Sigmoid colon (tissue), 7 donors: ENCODE measurements at places on chromosomes 6 and 20. TPM values are rescaled to one million over a fixed set of nuclear protein-coding genes. Genes with fewer than 3 reads are reported as not detected.
A peak's percentile ranks its signal among the peaks of the same experiment; 100 is the strongest.

- no peak for DNase-seq
- no peaks in the 10 kb centered on the region for H3K36me3 ChIP-seq
- no peaks in the 10 kb centered on the region for H3K4me1 ChIP-seq
- H3K27me3 ChIP-seq: no peaks in the 10 kb centered on the region
These were observed 237.1 kb upstream of the OPRM1 start for GRCh38 chr6:153801917-153802316.

- no peaks in the 10 kb centered on the region for H3K36me3 ChIP-seq
- peak overlapping the region; percentile 3 for H3K27ac ChIP-seq
- no peak for DNase-seq
- H3K4me1 ChIP-seq: peaks cover 19% of the 10 kb centered on the region
- no peaks in the 10 kb centered on the region for H3K27me3 ChIP-seq
These were observed 114.7 kb upstream of the ZNF217 start for GRCh38 chr20:53708129-53708968.

DNA sequence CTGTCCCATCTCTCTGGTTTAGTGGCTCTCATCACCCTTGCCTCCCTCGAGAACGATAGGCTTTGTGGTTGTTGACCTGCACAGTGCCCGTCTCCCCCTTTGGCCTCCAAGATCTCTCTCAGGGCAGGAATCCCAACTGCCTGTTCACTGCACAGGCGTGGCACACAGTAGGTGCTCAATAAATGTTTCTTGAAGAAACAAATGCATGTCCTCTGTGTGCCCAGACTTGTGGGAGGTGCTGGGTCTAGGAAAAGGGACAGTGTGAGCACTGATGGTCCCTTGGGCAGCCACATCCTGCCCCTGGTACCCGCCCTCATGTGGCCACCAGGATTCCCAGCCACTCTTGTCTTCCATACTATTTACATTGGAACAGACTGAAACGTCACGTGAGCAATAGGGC lies 2.6 kb upstream of the BPIFB6 start:
- H3K4me1 ChIP-seq: no peaks in the 10 kb centered on the region
- no peak for DNase-seq
- H3K36me3 ChIP-seq: no peaks in the 10 kb centered on the region
- no peak overlapping the region for H3K27ac ChIP-seq

The UNC93A gene
- polyA plus RNA-seq: 0.45 TPM

DNA sequence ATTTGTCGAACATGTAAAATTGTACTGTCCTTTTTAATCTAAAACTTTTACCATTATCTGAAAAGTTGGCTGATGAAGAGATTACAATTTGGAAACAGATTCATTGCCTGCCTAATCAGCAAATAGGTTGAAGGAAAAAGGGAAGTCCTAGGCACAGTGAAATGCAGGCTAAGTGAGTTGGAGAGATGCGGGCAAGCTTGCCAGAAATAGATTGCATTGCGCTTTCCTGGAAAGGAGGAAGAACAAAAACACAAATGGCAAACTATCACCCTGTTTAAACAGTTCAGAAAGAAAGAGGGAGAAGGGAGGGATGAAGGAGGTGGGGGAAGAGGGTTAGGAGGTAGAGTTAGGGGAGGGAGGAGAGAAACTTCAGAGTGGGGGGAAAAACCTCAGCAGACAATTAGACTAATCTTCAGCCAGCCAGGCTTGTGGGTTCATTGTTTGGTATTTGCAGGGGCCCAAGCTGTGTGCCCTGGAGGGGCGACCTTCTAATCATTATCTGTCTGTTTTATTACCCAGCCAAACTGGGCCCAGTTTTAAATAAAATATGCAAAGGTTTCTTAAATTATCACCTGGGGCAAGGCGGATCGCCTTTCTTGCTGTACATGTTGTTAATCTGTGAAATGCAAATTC lies 465.2 kb downstream of the TFAP2B start:
- H3K4me3 ChIP-seq: no peak overlapping the region
- no peaks in the 10 kb centered on the region for H3K27me3 ChIP-seq
- DNase-seq: no peak
- no peaks in the 10 kb centered on the region for H3K4me1 ChIP-seq
- no peaks in the 10 kb centered on the region for H3K36me3 ChIP-seq
- H3K27ac ChIP-seq: no peak overlapping the region

DNA sequence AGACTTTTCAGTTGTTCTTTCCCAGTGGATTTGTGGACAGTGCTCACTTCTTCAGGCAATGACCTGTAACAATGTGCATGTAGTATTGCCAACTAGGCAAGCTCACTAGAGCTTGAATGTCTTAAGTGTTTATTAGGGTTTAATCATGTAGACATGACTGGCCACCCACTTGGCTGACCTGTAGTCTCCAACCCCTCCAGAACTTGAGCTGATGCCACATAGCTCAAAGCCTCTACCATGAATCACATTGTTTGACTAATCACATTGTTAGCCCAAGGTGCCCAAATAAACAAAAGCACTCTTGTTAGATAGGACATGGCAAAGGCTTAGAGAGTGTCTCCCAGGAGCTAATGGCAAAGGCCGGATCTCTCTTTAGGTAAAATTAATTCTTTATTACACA lies 272.7 kb downstream of the GRIK2 start:
- H3K27ac ChIP-seq: no peak overlapping the region
- DNase-seq: no peak
- no peak overlapping the region for H3K4me3 ChIP-seq
- H3K4me1 ChIP-seq: no peaks in the 10 kb centered on the region
- no peaks in the 10 kb centered on the region for H3K27me3 ChIP-seq
- H3K36me3 ChIP-seq: no peaks in the 10 kb centered on the region

DNA sequence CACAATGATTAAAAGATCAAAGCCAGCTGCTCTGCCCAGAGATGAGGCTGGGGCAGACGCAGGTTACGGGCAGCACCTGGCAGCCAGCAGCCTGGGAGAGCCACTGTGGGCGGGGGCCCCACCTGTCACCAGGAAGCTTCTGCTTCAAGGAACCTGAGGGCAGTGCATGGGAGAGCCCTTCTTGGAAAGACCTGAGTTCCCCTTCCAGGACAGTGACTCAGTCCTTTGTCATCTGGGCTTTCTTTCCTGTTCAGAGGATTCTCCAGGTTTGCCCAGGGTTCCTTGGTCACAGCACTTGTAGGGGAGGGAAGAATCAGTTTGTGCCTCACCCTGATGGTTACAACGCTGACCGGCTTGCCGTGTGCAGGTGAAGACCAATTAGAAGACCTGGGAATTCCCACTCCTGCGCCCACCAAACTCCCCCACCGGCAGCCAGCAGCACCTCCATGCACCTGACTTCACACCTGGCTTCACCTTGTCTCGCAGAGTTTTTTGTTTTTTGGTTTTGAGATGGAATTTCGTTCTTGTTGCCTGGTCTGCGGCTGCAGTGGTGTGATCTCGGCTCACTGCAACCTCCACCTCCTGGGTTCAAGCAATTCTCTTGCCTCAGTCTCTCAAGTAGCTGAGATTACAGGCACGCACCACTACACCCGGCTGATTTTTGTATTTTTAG lies 2.0 kb downstream of the ZBP1 start:
- no peak overlapping the region for H3K4me3 ChIP-seq
- H3K27me3 ChIP-seq: peaks cover 4% of the 10 kb centered on the region
- no peaks in the 10 kb centered on the region for H3K36me3 ChIP-seq

GRCh38 chr6:36422714-36423100 lies 19.9 kb downstream of the PXT1 start:
- H3K36me3 ChIP-seq: no peaks in the 10 kb centered on the region
- H3K4me3 ChIP-seq: peak overlapping the region; percentile 36
- H3K27ac ChIP-seq: peak overlapping the region; percentile 90
- DNase-seq: no peak
- peaks cover 7% of the 10 kb centered on the region for H3K4me1 ChIP-seq

- peak overlapping the region; percentile 63 for H3K4me3 ChIP-seq
- no peaks in the 10 kb centered on the region for H3K27me3 ChIP-seq
- no peak for DNase-seq
- H3K36me3 ChIP-seq: no peaks in the 10 kb centered on the region
- peaks cover 38% of the 10 kb centered on the region for H3K4me1 ChIP-seq
These were observed 519 bp downstream of the MTRF1L start for GRCh38 chr6:153001767-153002612.

- H3K27me3 ChIP-seq: no peaks in the 10 kb centered on the region
- no peak overlapping the region for H3K27ac ChIP-seq
These were observed 24.8 kb upstream of the FOXQ1 start for GRCh38 chr6:1287103-1287591.

The PTPRT gene
- polyA plus RNA-seq: 0.25 TPM

DNA sequence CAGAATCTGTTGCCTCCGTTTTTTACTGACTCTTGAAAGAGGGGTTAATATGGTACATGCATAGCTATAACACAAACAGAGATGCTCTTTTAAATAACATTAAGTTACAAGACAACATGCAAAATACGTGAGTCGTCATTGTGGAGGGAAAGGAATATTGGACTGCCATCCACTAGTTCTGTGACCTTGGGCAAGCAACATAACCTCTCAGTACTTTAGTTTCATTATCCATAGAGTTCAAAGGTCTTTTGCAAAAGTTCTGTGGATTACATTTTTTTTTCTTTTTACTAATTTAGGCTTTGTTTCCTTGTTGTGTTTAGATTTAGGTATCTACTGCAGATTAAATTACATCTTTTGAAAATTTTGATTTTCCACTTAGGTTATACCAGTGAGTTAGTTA lies 70.5 kb downstream of the MACROD2 start:
- H3K4me3 ChIP-seq: no peak overlapping the region
- no peaks in the 10 kb centered on the region for H3K27me3 ChIP-seq
- H3K36me3 ChIP-seq: no peaks in the 10 kb centered on the region

The NR2E1 gene
- polyA plus RNA-seq: not detected

- H3K36me3 ChIP-seq: no peaks in the 10 kb centered on the region
- H3K4me1 ChIP-seq: no peaks in the 10 kb centered on the region
- H3K27ac ChIP-seq: no peak overlapping the region
- no peak overlapping the region for H3K4me3 ChIP-seq
These were observed 14.9 kb downstream of the PLCG1 start for GRCh38 chr20:41152108-41152757.

- peaks cover 30% of the 10 kb centered on the region for H3K4me1 ChIP-seq
- H3K27me3 ChIP-seq: peaks cover 3% of the 10 kb centered on the region
- H3K27ac ChIP-seq: peak overlapping the region; percentile 62
- H3K36me3 ChIP-seq: no peaks in the 10 kb centered on the region
- no peak overlapping the region for H3K4me3 ChIP-seq
These were observed 203.3 kb downstream of the BCAS1 start for GRCh38 chr20:53866794-53867740.
